ENCODE measurements at places on chromosomes 5 and 9.
A peak's percentile ranks its signal among the peaks of the same experiment; 100 is the strongest.

GRCh38 chr5:102624405-102624804 is 125.6 kb upstream of the SLCO6A1 start:
- no peak for DNase-seq

GRCh38 chr5:52985306-52985705 is 3.8 kb upstream of the ITGA2 start:
- no peak for DNase-seq

GRCh38 chr9:113480612-113481011 is 17.1 kb downstream of the RGS3 start:
- DNase-seq, result no peak

- no peak for DNase-seq
Measured at GRCh38 chr5:150307617-150308426, 5.1 kb upstream of the ARSI start.

DNA sequence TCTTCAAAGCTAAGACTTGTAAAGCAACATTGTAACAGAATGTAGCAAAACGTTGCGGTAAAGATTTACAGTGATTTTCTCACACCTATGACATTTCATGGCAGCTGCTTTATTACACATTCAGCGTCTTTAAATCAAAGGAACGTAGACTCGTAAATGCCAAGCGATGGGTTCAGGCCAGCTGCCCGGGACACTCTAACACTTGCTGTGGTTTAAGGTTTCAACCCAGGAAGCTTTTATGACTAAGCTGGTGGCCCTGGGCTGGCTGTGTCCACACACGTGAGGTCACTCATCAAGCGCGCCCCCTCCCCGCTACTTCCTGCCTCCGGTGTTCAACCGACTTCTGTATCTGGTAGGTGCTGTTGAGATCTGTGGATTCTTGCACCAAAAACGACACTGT is 2.5 kb downstream of the SLC6A18 start:
- no peak for DNase-seq

DNA sequence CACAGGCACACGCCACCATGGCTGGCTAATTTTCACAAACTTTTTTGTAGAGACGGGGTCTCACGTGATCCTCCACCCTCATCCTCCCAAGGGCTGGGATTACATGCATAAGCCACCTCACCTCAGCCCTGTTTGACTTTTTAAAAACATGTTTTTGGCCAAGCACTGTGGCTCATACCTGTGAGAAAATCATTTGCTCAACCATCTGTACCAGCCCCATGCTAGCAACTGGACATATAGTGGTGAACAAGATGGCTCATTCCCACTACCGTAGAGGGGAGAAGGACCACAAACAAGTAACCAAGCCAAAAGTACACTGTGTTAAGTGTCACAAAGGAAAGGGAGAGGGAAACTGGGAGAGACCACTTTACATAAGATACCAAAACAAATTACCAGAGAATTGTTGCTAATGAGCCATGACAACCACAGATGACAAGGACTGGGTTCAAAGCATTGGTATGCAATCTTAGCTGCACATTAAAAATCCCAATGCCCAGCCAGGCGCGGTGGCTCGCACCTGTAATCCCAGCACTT is 19.2 kb downstream of the PPP2CA start:
- no peak for DNase-seq

DNA sequence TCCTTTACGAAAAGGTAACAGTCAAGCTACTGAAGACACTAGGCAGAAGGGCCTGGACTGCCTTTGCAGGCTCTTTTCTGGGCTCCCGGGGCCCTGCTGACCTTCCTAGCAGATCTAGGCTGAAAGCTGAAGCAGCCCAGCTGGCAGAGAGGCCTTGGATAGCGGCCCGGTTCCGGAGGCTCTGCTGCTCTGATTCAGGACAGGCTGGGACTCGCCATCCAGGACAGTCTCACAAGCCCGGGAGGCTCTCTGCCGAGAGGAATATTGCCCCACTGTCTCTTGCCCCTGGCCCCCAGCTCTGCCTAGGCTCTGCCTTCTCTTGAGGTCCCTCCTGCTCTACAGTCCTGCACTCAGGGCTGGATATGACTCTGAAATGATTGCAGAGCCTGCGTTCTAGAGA is 67.8 kb downstream of the PSD2 start:
- no peak for DNase-seq

- DNase-seq, result no peak
Measured at GRCh38 chr9:138121438-138122050, 244.0 kb downstream of the CACNA1B start.

DNA sequence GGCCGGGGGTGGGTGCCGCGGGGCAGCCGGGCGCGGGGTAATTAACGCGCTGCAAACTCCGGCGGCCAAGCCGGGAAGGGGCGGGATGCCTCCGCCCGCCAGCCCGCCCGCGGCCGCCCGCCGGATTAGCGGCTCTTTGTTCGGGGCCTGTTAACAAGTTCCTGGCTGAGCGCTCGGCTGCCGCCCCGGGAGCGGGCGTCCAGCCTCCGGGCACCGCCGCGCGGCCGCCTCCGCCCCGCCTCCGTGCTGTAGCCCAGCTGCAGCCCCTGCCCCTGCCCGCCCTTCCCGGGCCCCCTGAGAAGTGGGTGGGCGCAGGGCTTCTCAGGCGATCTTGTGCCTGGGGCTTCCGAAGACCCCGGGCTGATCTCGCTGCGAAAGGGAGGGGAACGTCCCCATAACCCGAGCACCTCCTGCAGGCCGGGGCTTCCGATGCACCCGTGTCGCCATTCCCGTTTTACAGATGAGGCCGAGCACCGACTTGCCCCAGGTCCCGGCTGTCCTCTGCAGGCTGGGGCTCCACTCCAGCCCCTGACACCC is 7.5 kb downstream of the UNC5A start:
- DNase-seq, result peak; percentile 13

DNA sequence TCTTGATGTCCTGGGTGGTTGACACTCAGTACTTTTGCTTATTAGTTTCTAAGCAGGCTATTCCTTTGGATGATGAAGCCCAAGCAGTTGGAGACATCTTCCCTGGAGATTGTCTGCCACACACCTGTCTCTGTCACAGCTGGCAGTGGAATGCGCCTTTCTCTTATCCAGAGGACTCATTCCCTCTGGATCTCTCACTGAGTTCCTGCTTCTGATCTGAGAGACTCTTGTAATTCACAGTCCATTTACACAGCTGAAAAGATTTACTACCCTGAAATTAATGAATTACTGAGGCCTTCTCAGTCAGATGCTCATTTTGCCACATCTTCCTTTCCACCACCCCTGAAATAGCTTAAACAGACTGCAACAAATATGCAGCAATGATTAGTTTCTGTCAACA is 15.9 kb downstream of the TAL2 start:
- DNase-seq, result no peak

DNA sequence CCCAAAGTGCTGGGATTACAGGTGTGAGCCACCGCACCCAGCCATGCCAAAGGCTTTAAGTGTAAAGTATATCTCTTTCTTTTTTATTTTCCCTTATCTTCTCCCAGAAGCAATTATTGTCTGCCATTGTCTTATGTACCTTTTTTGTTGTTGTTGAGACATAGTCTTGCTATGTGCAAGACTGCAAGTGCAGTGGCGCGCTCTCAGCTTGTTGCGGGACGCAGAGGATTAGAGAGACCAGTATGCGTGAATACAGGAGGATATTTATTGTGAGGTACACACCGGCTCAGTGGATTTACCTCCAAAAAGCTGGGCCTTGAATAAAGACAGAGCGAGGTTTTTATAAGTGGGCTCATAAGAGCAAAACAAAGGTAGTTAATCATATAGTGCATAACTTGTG is 11.8 kb downstream of the TMEM38B start:
- DNase-seq, result no peak

DNA sequence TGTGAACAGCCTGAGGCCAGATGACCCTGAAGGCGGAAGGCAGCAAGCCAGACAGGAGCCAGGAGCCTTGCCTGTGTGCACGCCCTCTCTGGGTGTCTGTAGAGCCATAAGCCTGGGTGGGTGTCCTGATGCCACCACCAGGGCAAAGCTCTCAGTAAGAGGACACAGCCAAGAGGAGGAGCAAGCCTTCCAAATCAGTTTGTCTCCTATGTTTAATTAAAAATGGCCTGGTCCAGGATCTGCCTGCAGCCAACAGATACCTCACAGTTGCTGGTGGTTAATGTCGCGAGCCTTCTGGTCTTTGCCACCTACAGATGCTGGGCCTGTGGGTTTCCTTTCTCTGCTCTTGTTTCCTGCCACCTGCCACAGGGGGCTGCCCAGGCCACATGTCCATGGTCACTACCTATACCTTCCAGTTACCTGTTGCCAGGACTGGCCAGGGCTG is 56.9 kb downstream of the SYK start:
- DNase-seq, result no peak

- no peak for DNase-seq
Measured at GRCh38 chr5:141889282-141889871, 11.2 kb upstream of the PCDH1 start.

- no peak for DNase-seq
Measured at GRCh38 chr5:10338686-10339057, 14.8 kb upstream of the MARCHF6 start.

DNA sequence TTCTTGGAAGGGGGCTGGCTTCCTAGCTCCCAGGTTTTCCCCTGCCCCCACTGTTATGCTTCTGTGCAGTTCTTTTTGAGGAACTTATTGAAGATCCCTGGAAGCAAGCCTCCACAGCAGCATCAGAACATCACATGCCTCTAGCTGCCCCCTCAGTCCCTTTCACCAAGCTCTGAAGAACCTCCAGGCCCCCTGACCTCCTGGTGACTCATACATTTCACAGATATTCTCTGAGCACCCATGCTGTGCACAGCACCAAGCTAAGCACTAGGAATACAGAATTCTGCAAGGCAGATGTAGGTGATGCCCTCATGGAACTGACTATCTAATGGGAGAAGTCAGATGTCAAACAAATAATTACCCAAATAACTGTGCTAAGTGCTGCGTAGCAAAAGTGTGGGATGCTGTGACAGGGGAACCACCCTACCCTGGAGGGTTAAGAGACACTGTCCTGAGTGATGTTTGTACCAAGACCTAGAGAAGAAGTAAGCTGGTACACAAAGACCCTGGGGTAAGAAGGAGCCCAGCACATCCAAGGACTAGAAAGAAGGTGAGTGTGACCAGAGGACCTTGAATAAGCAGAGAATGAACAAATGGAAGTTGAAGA is 213.7 kb upstream of the NR4A3 start:
- no peak for DNase-seq

- DNase-seq, result peak; percentile 40
Measured at GRCh38 chr9:111662576-111663300, 1.3 kb downstream of the GNG10 start.

GRCh38 chr9:86990290-86990689 is 43.0 kb upstream of the GAS1 start:
- DNase-seq, result no peak

DNA sequence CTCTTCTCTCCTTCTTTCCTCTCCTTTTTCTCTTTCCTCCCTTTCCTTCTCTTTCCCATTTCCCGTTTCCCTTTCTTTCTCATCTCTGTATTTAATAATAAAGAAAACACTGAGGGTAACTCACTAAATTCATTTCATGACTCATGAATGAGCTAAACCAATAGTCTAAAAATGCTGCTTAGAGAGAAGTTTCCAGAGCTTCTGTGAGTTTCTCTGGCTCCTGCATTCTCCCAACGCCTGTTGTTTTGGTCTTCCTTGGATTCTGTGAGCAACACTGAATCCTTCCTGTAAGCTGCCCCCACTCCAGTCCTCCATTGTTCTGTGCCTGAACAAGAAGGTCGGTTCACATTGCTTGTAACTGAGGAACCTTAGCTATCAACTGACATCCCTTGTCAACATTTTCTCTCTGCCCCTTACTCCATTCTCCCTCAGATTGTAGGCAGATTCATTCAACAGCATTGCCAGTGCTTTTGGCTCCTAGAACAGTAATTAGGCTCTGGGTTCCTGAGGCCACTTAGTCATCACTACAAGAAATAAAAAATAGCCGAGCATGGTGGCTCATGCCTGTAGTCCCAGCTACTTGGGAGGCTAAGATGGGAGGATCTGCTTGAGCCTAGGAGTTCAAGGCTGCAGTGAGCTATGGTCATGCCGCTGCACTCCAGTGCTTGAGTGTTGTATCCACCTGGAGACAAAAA is 237.7 kb upstream of the KLF4 start:
- no peak for DNase-seq

- no peak for DNase-seq
Measured at GRCh38 chr5:145829708-145830361, 5.3 kb downstream of the PRELID2 start.

GRCh38 chr9:109098960-109099308 is 20.8 kb downstream of the TMEM245 start:
- DNase-seq, result no peak

- DNase-seq, result no peak
Measured at GRCh38 chr5:138909734-138910133, 34.6 kb upstream of the LRRTM2 start.

- DNase-seq, result no peak
Measured at GRCh38 chr5:134556994-134557393, 31.5 kb downstream of the JADE2 start.

DNA sequence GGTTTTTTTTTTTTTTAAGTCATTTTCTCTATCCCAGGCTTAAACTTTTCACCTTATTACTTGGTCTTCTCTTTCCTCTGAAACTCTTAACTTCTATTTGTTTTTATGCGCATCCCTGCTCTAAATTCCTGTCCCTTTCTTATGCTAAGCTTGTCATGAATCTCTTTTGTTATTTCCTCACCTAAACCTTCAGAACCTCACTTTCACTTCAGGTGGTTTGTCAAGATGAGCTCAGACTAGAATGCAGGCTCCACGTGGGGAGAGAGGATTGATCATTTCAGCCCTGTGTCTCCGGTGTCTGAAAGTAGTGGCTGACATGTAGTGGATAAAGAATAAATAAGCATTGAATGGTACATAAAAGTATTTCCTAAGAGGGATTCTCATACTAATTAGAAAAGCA is 63.6 kb downstream of the ANXA1 start:
- DNase-seq, result no peak

- no peak for DNase-seq
Measured at GRCh38 chr9:72932619-72933018, 20.2 kb downstream of the ALDH1A1 start.

DNA sequence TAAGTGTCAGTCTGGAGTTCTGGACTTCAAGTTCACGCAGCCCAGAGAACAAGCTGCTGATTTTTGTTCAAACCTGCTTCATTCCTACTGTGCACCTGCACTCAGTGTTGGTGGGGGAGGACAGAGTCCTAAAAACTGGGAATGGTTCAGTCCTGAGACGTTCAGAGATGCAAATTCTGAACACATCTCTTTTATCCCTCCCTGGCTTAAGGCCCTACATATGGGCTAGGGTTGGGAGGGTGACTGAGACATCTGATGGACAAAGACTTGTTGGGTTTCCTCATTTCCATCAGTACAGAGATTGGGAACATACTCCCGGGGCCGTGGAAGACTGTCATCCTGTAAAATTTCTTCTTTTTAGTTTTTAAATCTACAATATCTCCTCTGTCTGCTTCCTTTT is 83.0 kb upstream of the TTC23L start:
- no peak for DNase-seq
